Activated effector memory CD4-positive, alpha-beta T cell treated with Interleukin-2 at 50 U/mL for 16 hours (primary cell): ENCODE measurements at places on chromosomes 11 and 22.

DNA sequence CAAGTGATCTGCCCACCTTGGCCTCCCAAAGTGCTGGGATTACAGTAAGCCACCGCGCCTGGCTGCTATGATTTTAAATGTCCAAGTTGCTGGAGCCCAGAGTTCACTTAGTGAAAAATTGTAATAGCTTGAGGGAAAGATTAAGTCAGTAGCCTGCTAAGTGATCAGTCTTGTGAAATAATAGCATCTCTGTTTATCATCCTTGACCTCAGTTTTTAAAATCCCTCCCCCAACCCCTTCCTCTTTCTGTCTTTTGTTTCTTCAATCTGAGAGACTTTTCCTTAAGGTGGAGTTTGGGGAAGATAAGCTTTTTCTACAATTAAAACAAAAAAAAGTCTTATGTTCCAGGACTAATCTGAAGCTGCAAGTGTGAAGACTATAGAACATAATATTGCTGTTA, 6.4 kb downstream of the HIPK3 start:
- DNase-seq = no peak

GRCh38 chr11:102306048-102306597, 11.2 kb upstream of the BIRC3 start:
- DNase-seq = no peak

DNA sequence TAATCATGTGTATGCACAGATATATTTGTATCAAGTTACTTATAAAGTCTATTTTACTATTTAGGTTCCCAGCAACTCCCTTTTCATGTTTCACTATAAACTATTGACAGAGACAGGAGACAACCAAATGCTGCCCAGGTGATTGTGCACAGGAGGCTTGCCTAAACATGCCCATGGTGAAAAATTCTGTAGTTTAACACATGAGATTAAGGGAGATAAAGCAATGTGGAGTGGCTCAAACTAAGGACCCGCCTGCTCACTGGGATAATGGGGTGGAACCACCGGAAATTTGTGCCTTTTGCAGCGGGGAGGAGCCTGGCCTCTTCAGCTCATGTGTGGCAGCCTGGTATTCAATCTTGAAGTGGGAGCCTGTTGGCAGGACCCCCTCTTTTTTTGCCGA, 459.5 kb upstream of the CNTN5 start:
- DNase-seq = no peak

GRCh38 chr22:42437488-42438292, 5.5 kb upstream of the NFAM1 start:
- DNase-seq = peak; percentile 77

- no peak for DNase-seq
Measured at GRCh38 chr11:125938418-125938817, 7.4 kb upstream of the VSIG10L2 start.
